Left kidney (tissue), 8 donors: ENCODE measurements at places on chromosomes 2 and 18.

- DNase-seq = no peak
Measured at GRCh38 chr18:72427721-72428120, 116.4 kb downstream of the CBLN2 start.

DNA sequence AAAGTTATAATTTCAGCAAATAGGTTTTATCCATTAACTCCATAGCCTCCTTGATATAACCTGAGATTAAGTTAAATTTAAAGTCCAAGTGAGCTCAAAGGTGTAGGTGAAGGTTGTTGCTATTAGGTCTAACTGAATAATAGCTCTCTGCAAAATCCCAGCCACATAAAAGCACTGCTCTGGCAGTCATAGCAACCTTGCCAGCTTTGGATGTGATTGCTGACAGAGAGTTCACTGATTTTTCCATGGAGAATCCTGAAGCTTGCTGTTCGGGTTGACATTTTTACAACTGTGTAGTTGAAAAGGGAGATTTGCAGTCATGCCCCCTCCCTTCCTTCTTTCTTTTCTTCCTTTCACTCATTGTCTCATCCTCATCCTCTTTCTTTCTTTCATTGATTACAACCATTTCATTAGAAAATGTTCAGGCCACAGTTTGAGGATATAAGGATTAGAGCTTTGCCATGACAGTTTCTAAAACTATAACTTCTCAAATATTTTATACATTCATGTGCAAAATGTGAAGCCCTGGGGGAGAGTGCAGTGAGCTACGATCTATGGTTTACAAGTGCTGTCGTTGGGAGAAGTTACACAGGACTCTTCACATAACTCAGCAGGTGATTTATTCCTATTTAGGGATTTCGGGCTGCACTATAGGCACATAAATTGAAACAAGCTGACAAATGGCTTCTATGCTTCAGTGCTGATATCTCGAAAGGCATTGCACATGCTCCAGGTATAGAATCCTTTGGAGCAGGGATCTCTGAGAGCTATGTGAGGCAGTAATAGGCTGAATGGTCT lies 193.8 kb downstream of the LRRTM4 start:
- DNase-seq = no peak

GRCh38 chr2:178269438-178270224 lies 75.3 kb downstream of the OSBPL6 start:
- DNase-seq = no peak

GRCh38 chr2:20541651-20542050 lies 94.8 kb downstream of the RHOB start:
- DNase-seq = no peak

- no peak for DNase-seq
Measured at GRCh38 chr2:39704540-39704939, 38.8 kb downstream of the TMEM178A start.

DNA sequence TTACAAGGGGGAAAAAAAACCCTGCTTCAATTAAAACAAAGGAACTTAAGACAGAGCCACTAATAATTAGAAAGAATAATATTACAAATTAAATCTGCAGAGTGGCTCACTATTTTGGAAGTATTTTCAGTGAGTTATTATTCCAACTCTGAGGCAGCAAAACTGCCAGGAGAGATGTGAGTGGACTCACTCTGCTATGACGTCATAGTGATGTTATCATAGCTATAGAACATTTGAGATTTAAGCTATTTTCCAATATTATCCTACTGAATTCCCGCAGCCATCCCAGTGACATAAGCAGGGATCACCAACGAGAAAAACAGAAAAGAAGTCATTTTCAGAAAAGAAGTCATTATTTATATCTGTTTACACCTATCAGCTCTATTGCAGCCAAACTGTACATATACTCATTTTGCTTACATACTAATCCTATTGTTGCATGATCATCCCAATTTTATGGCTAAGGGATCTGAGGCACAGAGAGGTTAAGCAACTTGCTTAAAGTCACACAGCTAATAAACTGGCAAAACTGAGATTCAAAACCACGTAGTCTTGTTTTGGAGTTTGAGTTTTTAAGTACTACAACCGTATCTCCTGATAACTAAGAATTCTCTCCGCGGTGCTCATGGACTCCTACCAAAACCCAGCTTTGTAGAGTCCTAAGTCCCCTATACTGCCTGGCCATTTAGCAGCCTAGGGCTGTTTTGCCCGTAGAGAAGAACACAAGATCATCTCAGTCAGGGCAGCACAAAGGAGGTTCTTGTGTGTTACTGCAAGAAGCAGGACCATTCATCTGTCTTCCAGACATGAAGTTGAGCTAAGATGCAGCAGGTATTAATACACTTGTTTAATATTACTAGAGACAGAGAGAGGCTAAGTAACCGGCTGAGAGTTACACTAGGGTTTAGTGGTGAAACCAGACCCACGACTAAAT lies 299.8 kb downstream of the TCF4 start:
- DNase-seq = no peak

- DNase-seq = no peak
Measured at GRCh38 chr2:74617122-74617521, 31.0 kb downstream of the M1AP start.

DNA sequence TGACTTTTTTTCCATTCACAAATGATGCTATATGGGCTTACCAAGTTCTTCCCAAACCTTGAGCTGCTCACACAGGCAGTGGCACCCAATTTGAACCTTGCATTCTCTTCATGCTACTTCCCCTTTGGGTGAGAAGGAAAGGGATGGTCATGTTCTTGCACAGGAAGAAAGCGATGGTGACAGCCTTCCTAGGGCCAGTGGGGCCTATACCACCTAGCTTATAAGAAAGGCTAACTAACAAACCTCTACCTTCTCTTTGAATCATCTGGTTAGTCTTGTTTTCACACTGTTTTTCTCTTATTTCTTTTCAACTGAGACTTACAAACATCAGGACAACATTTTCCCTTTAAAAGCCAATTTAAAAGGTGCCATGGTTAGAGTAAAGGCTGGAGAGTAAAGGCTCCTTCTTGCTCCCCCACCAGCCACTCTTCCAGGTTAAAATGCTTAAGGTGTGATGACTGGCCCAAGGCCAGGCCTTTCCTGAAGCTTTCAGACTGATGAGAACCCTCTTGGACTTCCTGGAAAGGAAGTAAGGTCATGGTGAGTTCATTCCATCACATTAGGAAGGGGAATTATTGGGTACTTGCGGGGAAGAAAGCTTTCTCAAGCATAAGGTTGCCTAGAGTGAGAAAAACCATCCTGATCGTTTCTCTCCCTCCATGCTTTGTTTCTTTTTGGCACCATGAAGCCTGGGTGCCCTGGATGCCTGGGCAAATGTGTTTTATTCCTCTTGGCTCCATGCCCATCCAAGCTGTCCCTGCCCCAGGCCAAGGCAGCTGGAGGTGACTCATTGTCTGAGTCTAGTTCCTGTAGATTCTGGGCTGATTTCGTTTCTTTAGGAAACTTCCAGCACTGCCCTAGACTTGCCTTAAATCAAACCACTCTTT lies 41.4 kb upstream of the ITGB6 start:
- DNase-seq = no peak

DNA sequence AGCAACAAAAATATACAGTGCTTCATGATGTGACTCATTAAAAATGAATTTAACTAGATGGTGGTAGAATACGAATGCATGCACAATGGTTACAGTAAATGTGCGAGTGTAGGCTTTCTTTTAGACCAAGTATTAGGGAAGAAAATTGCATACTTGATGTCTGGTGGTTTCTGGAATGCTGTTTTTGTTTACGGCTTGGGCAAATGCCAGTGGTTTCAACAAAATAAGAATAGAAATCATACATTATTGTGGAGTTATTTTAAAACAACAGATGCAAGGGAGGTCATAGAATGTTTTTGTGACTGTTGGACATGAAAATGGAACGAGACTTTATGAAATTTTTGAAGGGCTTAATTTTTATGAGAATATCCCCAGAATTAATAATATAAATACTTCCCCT lies 580.9 kb downstream of the PLCL1 start:
- no peak for DNase-seq
